BJ (cell line): ENCODE measurements at places on chromosomes 6 and 20.

GRCh38 chr6:143608906-143609305, 68.9 kb upstream of the PHACTR2 start:
- no peak for DNase-seq

DNA sequence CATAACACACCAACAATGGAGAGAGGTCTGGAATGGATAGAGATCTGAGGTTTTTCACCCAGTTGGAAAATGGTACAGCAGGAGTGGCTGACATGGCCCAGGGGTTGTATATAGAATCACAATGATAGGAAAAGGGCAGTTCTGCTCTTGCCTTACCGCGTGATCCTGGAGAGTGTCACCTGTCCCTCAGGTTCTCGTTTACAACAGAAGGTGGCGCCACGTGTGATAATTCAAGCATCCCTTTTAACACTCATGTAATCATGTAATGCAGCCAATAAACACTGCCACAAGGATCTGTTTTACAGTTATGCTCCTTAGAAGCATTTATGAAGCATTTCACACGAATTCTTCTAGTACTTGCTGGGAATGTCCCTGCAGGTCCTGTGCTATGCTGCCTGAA, 12.9 kb upstream of the WFDC2 start:
- no peak for DNase-seq

DNA sequence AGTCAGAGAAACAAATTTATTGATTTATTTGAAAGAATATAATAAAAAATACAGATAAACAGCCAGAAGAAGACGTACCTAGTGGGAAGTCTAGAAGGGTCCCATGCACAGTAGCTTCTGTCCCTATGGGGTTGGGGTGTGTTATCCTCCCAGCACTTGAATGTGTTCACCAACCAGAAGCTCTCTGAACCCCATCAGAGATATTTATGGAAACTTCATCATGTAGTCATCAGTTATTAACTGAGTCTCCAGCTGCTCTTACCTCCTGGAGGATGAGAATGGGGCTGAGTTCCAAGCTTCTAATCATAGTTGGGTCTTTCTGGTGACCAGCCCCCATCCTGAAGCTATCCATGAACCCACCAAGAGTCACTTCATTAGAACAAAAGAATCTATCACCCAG, 15.4 kb upstream of the USP45 start:
- no peak for DNase-seq

GRCh38 chr20:36461600-36462439, 79.5 kb upstream of the MYL9 start:
- DNase-seq, result no peak

- DNase-seq, result no peak
Observed at GRCh38 chr20:64099086-64099786, 8.1 kb downstream of the NPBWR2 start.

GRCh38 chr6:38284802-38285394, 354.8 kb downstream of the BTBD9 start:
- no peak for DNase-seq

- no peak for DNase-seq
Observed at GRCh38 chr6:39402239-39402751, 79.8 kb upstream of the KCNK16 start.

- DNase-seq, result no peak
Observed at GRCh38 chr20:43915211-43916072, 790 bp downstream of the TOX2 start.

- DNase-seq, result no peak
Observed at GRCh38 chr20:49880177-49880576, 35.2 kb downstream of the SPATA2 start.

- DNase-seq, result no peak
Observed at GRCh38 chr20:45588800-45589199, 9.7 kb upstream of the WFDC8 start.

DNA sequence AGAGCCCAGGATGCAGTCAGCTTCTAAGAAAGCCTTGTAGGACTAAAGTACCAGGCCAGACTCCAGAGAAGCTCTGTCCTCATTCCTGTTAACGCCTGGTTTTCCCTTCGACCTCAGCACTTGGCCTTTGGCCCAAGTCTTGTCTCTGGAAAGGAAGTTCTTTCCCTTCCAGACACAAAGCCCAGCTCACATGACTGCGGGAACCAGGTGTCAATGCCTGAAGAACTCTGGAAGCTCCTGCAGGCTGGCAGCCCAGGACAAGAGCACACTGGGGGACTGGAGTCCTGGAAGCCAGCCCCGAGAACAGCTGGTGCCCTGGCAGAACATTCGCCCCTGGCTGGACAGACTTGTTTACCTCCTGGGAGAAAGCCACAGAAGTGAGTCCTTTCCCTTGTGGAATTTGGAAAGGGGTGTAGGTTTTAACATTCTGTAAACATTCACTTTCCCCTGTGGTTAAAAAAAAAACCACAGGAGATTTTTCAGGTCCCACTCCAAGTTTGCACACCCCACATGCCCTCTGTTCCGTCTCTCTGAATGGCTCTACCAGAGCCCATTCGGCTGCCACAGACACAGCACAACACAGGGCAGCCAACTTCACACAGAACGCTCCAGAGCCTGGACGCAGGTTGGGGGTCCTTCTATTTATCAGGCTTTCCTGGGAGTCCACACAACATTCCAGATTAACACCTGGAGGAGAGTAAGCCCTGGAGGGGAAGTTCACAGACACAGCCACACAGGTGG, 18.1 kb downstream of the ACSS1 start:
- DNase-seq, result no peak
